ENCODE measurements at places on chromosomes 13 and 19. TPM values are rescaled to one million over a fixed set of nuclear protein-coding genes. Genes with fewer than 3 reads are reported as not detected.

ZNF253 gene
- total RNA-seq, result 4.2 TPM

KLF2 gene
- total RNA-seq, result 1.6 TPM

FGF9 gene
- total RNA-seq, result not detected

ONECUT3 gene
- total RNA-seq, result 0.05 TPM

ALKBH6 gene
- 55.1 TPM for total RNA-seq

PPFIA3 gene
- 8.3 TPM for total RNA-seq

PTH2 gene
- total RNA-seq, result not detected

NANOS3 gene
- total RNA-seq, result 2.1 TPM

ALG11 gene
- 15.7 TPM for total RNA-seq

CNN1 gene
- 0.44 TPM for total RNA-seq

COG6 gene
- 24.3 TPM for total RNA-seq

ZNF793 gene
- total RNA-seq, result 7.2 TPM

CEACAM8 gene
- total RNA-seq, result not detected

ZNF208 gene
- total RNA-seq, result not detected

ZNRF4 gene
- total RNA-seq, result not detected

GPR183 gene
- total RNA-seq, result not detected

FXYD7 gene
- not detected for total RNA-seq

MRPS31 gene
- 14.5 TPM for total RNA-seq

KCTD4 gene
- total RNA-seq, result not detected

WTIP gene
- 0.50 TPM for total RNA-seq

POSTN gene
- not detected for total RNA-seq
